ENCODE measurements at places on chromosomes 13 and 19.

GRCh38 chr13:41178040-41178439, 16.3 kb downstream of the KBTBD7 start:
- DNase-seq = no peak

DNA sequence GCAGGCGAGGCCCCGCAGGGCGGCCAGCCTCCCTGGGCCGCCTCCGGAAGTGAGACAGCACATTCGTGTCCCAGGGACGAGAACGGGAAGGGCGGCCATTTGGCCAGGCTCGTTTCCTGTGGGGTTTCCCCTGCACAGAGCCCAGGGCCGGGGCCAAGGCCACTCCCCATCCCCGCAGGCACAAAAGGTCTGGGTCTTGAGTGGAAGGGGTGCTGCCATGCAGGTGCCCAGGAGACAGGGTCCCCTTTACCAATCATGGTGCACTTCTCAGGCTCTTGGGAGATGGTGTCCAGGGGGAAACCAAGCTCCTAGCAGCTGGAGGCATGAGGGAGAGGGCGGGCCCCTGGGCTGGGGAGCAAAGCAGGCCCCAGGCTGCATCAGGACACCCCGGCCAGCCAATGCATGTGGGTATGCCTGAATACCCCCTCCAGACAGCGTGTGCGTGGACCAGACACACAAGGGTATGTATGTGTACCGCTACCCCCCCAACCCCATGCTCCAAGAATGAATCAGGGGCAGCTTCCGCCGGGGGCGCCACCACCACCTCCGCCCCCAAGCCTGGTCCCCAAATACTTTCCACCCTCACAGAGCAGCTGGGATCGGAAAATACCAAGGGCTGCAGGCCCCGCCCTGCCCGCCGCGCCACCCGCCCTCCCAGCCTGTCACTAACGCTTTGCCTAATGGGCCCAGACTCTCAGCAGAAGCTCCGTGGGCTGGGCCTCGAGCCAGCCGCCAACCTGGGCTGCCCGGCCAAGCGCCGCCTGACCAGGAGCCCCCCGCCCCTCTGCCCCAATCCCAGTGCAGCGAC, 37.6 kb upstream of the NANOS3 start:
- peak; percentile 75 for DNase-seq

GRCh38 chr13:44904967-44905366, 84.3 kb downstream of the NUFIP1 start:
- DNase-seq = no peak

GRCh38 chr19:50861010-50861409, 6.3 kb downstream of the KLK3 start:
- no peak for DNase-seq

- no peak for DNase-seq
Observed at GRCh38 chr13:105159841-105160240, 1375.6 kb downstream of the EFNB2 start.

DNA sequence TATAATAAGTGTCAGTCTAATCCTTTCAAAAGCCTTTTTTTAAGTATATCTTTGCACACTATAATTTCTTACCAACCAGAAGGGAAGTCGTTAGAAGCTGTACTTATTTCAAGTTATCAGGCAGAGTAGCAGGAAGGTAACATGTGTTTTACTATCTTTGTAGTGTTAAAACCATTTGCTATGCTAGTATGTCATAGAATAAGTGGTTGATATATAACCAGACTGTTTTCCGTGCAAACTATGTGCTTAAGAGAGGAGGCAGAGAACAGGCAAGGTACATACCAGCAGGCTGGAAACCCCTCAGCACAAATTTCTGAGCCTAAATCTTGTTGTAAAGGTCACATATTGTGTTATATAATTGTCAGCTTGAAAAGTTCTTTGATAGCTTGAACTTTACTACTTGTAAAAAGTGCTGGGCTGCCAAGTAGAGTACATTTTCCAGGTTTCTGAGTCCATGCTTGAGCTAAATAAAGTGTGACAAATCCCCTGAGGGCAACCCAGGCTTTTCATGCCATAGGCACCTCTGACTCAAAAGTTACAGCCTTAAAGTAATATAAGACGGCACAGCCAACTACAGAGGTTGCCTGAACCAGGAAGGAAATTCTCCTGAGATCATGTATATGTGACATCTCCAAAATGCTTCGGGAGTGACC, 1297.4 kb downstream of the PCDH9 start:
- no peak for DNase-seq

Data from CD4-positive, alpha-beta memory T cell (primary cell).